ENCODE measurements at places on chromosomes 4 and X.

DNA sequence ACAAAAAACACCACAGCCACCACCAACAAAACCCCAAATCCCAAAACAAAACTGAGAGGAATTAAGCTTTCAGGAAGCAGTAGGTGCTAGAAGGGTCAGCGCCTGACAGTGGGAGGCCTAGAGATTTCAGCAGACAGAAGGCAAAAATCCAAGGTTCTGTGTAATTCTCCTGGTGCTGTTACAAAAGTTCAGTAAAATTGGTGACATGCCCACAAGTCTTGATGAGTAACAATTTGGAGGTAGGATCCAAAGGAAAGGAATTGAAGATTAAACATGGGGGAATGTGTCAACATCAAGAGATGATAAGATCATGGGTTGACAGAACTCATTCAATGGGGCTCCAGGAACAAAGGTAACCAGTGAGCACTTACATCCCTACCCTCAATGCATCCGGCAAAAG lies 653.8 kb upstream of the CPEB2 start:
- H3K27me3 ChIP-seq: no peaks in the 10 kb centered on the region
- H3K4me3 ChIP-seq: no peak overlapping the region
- H3K4me1 ChIP-seq: 0 out of 2 replicates have a peak, but pooled peaks cover 7% of the 10 kb centered on the region
- no peaks in the 10 kb centered on the region for H3K36me3 ChIP-seq

GRCh38 chr4:65893271-65893670 lies 223.0 kb upstream of the EPHA5 start:
- peak; percentile 20 for DNase-seq
- no peaks in the 10 kb centered on the region for H3K27me3 ChIP-seq
- H3K36me3 ChIP-seq: no peaks in the 10 kb centered on the region
- H3K4me1 ChIP-seq: peaks cover 24% of the 10 kb centered on the region
- H3K27ac ChIP-seq: no peak overlapping the region

GRCh38 chr4:70830054-70830453 lies 9.6 kb downstream of the GRSF1 start:
- H3K4me1 ChIP-seq: 0 out of 2 replicates have a peak, but pooled peaks cover 3% of the 10 kb centered on the region
- no peak for DNase-seq
- peaks cover 71% of the 10 kb centered on the region for H3K36me3 ChIP-seq
- no peak overlapping the region for H3K4me3 ChIP-seq

DNA sequence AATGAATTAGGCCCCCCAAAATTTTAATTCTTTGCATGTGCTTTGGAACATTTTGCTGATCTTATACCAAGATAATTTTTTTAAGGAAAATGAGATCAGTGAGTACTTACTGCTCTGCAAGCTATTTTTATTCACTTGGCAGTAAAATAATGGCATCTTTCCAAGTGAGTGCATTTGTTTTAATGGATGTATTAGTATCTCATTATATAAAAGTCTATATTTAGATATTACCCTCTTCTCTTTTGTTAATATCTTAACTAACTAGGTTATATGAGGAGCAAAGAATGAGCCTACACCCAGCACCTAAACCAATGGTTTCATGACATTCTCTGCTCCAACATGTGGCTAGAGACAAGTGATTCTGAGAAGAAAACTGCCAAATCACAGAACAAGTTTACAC lies 21.1 kb upstream of the ARAF start:
- no peaks in the 10 kb centered on the region for H3K36me3 ChIP-seq
- H3K27ac ChIP-seq: no peak overlapping the region
- DNase-seq: no peak
- H3K27me3 ChIP-seq: no peaks in the 10 kb centered on the region
- no peak overlapping the region for H3K4me3 ChIP-seq

DNA sequence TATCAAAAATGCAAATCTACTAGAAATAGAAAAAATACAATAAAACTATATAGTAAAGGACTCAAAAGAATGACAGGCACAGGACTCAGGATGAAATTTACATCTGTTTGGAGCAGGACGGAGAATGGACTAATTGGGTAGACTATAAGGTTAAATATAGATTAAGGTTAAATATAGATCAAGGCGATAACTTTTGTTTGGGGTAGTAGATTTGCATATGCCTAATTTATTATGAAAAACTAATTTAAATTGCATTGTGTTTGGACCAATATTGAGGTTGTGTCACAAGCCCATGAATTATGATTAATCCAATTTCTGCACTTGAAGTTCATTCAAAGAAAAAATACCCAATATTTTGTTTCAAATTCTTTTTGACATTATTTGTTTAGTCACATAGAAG lies 31.0 kb downstream of the MTHFD2L start:
- H3K27me3 ChIP-seq: no peaks in the 10 kb centered on the region
- H3K4me3 ChIP-seq: no peak overlapping the region
- peaks cover 19% of the 10 kb centered on the region for H3K4me1 ChIP-seq

Data from PC-3 (cell line).